Spinal cord (tissue), 10 donors: ENCODE measurements at places on chromosomes 11 and 22.

DNA sequence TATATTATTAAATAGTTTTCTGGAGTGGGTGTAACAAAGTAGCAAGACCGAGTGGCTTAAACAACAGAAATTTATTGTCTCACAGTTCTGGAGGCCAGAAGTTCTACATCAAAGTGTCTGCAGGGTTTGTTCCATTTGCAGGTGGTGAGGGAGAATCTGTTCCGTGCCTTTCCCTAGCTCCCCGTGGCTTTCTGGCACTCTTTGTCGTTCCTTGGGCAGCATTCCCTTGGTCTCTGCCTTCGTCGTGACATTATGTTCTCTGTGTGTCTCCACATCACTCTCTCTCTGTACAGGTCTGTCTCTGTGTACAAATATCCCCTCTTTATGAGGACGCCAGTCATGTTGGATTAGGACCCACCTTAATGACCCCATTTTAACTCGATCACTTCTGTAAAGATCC, 38.2 kb downstream of the LDLRAD3 start:
- H3K27ac ChIP-seq, result peak overlapping the region; percentile 15
- no peak overlapping the region for H3K4me3 ChIP-seq
- H3K4me1 ChIP-seq, result peaks cover 7% of the 10 kb centered on the region
- no peaks in the 10 kb centered on the region for H3K27me3 ChIP-seq

- no peak overlapping the region for H3K4me3 ChIP-seq
- peak; percentile 88 for DNase-seq
- H3K27ac ChIP-seq, result no peak overlapping the region
- no peaks in the 10 kb centered on the region for H3K4me1 ChIP-seq
- H3K36me3 ChIP-seq, result no peaks in the 10 kb centered on the region
Observed at GRCh38 chr11:42239188-42239587, 779.7 kb upstream of the LRRC4C start.

GRCh38 chr11:58654908-58655296, 32.4 kb downstream of the CNTF start:
- no peak overlapping the region for H3K27ac ChIP-seq
- no peak overlapping the region for H3K4me3 ChIP-seq
- DNase-seq, result no peak
- H3K4me1 ChIP-seq, result no peaks in the 10 kb centered on the region

DNA sequence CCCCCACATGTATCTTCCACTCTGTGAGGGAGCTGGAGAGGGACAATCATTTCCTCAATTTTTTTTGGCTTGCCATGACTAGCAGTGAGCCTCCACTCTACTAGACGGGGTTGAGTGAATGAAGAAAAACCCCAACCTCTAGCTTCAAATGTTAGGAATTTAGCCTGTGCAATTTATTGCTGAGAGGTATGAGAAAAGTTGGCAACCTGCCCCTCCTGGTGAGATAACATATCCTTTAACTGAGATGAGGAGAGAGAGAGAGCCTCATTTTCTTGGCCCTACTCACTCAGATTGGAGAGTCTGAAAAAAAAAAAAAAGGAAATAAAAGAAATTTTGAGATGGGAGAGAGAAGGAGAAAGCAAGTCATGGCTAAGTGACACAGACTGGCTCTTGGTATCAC, 218.2 kb upstream of the CARD18 start:
- no peak overlapping the region for H3K27ac ChIP-seq
- DNase-seq, result no peak
- no peaks in the 10 kb centered on the region for H3K4me1 ChIP-seq

- no peaks in the 10 kb centered on the region for H3K4me1 ChIP-seq
- H3K27ac ChIP-seq, result no peak overlapping the region
- no peak overlapping the region for H3K4me3 ChIP-seq
- H3K27me3 ChIP-seq, result no peaks in the 10 kb centered on the region
- H3K36me3 ChIP-seq, result no peaks in the 10 kb centered on the region
Observed at GRCh38 chr11:106745941-106746340, 272.3 kb downstream of the GUCY1A2 start.

GRCh38 chr22:47169801-47170140, 407.3 kb downstream of the TBC1D22A start:
- H3K27ac ChIP-seq, result no peak overlapping the region
- H3K27me3 ChIP-seq, result no peaks in the 10 kb centered on the region
- H3K4me3 ChIP-seq, result no peak overlapping the region
- DNase-seq, result no peak

DNA sequence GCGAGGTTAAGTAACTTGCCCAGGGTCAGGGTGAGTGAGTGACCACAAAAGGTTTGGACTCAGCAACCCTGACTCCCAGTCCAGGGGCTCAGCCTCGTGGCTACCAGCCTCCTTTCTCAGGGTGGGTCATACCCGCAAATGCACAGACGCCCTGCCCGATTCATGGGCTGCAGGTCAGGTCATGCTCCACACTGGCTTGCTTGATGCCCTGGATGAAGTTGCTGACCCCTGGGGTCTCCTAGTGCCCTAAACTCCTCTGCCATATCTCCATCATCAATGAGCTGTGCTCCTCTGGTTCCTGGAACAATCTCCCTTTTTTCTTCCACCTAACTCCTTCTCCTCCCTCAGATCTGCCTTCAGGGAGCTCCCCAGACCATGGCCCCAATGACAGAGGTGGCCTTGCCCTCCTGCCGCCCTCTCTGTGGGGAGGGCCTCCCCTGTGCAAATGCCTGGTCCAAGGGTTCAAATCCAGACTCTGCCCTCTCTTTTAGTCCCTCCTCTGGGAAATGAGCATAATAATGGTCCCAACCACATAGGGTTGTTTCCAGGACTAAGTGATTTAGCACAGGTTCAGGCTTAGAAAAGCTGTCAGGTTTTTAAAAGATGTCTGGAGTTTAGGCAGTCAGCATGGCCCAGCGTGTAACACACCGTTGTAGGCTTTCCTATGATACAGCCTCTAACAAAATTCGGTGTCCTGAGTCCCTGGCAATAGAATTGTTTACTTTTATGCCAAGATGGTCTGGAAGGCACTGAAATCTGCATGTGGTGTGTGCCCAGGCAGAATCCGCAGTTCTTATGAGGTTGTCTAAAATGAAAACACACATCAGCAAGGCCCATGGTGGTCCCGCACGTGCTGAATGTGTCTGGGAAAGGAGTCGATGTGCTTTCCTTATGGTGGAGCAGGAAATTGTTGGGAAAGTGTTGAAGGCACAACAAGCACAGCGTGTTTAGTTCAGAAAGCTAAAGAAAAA, 63.6 kb downstream of the CD82 start:
- peak overlapping the region; percentile 27 for H3K27ac ChIP-seq
- peaks cover 42% of the 10 kb centered on the region for H3K4me1 ChIP-seq
- no peak for DNase-seq
- no peak overlapping the region for H3K4me3 ChIP-seq

DNA sequence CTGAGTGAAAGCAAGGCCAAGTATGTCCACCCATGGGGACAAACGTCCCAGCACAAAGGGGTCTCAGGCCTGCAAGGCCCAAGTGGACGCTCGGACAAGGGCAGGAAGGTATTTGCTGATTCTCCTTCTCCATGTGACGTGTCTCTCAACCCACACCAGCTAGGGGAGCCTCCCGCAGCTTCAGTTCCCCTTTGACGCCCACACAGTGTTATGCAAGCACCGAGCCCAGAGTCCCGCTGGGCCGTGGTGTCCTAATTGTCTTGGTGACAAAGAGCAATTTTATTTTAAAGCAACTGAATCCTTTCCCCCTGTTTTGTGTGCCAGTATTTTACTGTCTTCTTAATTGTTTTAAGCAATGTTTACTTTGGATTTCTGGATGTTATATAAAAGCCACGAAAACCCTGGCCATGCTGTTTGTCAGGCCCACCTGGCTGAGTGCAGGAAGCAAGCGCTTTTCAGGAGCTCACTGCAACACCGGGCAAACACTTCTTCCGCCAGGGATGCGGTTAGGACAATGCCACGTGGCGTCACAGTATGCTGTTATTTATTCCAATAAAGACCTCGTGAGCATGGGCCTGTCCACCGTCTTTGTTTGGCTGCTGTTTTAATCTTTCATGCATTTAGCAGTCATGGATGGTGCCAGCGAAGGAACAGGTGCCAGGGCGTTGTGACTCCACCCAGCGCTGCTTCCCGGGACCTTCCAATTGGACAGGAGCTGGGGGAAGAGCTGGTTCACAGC, 8.2 kb upstream of the PARVG start:
- no peak overlapping the region for H3K4me3 ChIP-seq
- H3K36me3 ChIP-seq, result peaks cover 6% of the 10 kb centered on the region
- peaks cover 17% of the 10 kb centered on the region for H3K4me1 ChIP-seq
- peak; percentile 37 for DNase-seq
